Myocyte (in vitro differentiated cells): ENCODE measurements at places on chromosomes 7 and 10. TPM values are rescaled to one million over a fixed set of nuclear protein-coding genes. Genes with fewer than 3 reads are reported as not detected.

DNA sequence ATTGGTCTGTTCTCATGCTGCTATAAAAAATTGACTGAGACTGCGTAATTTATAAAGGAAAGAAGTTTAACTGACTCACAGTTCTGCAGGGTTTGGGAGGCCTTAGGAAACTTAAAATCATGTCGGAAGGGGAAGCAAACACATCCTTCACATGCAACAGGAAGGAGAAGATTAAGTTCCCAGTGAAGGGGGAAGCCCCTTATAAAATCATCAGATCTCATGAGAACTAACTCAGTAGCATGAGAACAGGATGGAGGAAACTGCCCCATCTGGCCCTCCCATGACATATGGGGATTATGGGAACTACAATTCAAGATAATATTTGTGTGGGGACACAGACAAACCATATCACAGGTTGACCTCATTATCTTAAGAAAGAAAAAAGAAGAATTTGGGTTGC lies 134.5 kb downstream of the PPP1R3A start:
- DNase-seq, result no peak

GRCh38 chr10:11336722-11337162 lies 274.7 kb downstream of the USP6NL start:
- peak; percentile 25 for DNase-seq

DNA sequence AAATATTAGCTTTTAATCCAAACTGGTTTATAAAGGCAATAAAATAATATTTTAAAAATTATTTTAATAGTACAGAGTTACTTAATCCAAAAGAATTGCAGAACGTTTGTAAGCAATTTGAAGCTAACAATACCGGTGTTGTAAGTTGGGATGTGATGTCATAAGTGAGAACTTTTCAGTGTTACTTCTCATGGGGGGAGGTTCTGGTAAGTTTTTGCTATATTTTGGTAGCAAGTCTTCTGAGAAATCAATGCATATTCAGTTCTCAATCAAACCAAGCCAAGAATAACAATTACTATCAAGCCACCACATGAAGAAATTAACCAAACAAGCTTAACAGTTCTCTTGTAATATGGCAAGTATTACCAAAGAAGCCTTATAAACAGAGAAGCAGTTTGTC lies 147.1 kb upstream of the ASAH2 start:
- no peak for DNase-seq

DNA sequence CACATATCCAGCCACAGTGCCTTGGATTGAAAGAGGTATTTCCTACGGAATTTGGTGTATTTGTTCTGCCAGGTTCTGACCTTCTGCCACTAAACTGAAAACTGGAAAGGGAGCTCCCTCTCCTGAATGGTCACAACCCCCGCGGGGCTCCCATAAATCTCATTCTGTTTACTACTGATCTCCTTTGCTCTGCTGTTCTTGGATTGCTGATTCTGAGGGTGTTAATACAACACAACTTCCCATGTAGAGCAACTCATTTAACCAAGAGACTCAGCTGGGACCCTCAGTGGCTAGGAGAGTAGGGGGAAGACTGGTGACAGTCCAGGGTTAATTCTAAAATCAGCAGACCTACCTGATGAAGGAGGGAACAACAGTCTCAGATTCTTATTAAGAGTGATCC lies 662.9 kb downstream of the INHBA start:
- DNase-seq, result no peak

GRCh38 chr7:121623130-121623872 lies 227.2 kb upstream of the FAM3C start:
- DNase-seq, result no peak

- no peak for DNase-seq
These were observed 234.1 kb downstream of the FOXP2 start for GRCh38 chr7:114648680-114649079.

DNA sequence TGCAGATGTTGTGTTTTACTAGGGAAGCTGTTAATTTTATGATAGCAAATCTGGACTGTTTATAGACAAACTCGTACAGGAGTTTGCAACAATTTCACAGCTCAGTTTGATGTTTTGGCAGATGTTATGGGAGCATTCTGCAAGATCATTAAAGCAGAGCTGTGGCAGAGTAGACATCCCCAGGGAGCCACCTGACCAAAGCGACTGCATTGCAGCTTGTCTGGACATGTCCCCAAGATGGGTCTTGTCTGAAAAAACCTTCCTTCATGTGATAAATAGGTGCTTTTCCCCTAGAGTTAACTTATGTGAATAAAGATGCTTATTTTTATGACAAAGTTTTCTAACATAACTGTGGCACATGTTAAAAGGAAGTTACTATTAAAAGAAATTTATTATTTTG lies 91.2 kb upstream of the GPR141 start:
- no peak for DNase-seq

Gene HMX3
- 0.47 TPM in 1 of 2 replicates, not detected in the other for total RNA-seq

Gene ARMH3
- total RNA-seq, result 7.4 and 7.6 TPM in 2 replicates

Gene SLC18A3
- total RNA-seq, result not detected in 2 replicates

Gene OPN4
- total RNA-seq, result not detected in 2 replicates
